Endodermal cell (in vitro differentiated cells): ENCODE measurements at places on chromosomes 6 and 20. TPM values are rescaled to one million over a fixed set of nuclear protein-coding genes. Genes with fewer than 3 reads are reported as not detected.

DNA sequence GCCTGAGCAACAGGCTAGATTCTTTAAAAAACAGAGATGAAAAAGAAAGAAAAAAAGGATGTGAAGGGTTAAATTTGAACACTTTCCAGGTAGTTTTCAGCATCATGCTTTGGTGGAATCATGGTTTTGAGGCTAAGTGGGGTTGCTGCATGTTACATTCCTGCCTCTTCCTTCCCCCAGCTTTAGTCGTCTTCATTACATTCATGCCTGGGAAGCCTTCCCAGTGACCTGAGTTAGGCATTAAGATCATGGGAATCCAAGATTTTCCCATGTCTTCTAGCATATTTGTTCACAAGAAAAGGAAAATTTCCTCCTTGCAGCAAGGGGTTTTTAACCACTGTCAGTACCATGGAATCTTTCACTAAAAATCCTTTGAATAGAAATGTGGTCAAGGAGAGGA, 12.0 kb downstream of the TPX2 start:
- no peaks in the 10 kb centered on the region for H3K27me3 ChIP-seq
- H3K4me3 ChIP-seq = no peak overlapping the region
- DNase-seq = no peak
- H3K27ac ChIP-seq = no peak overlapping the region
- H3K4me1 ChIP-seq = no peaks in the 10 kb centered on the region

- no peaks in the 10 kb centered on the region for H3K27me3 ChIP-seq
- no peaks in the 10 kb centered on the region for H3K36me3 ChIP-seq
- H3K4me1 ChIP-seq = no peaks in the 10 kb centered on the region
- H3K4me3 ChIP-seq = no peak overlapping the region
- DNase-seq = no peak
These were observed 305.7 kb upstream of the FLRT3 start for GRCh38 chr20:14643146-14643545.

GRCh38 chr20:63291811-63292210, 1.2 kb upstream of the COL20A1 start:
- H3K27me3 ChIP-seq = no peaks in the 10 kb centered on the region
- H3K4me1 ChIP-seq = no peaks in the 10 kb centered on the region
- peaks cover 2% of the 10 kb centered on the region for H3K36me3 ChIP-seq
- no peak for DNase-seq

The GPR63 gene
- total RNA-seq = 4.8 and 5.0 TPM in 2 replicates

DNA sequence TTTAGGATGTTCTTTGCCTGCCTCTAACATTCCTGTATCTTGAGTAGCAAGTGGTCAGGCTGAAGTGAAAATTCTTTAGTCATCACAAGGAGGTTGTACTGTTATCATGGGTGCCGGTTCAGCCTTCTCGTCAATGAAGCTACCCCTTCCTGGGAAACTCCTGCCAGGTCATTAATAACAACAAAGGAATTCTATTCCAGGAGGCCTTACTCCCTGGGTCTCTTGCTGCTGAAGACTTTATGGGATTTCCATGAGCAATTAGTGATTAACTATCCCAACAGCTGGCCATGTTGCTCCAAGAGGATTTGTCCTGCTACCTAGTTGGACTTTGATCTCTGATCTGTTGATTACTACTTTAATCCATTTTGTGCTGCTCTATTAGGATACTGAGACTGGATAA, 62.7 kb upstream of the ELOVL5 start:
- peaks cover 6% of the 10 kb centered on the region for H3K4me1 ChIP-seq
- H3K27ac ChIP-seq = no peak overlapping the region
- no peak for DNase-seq
- H3K27me3 ChIP-seq = no peaks in the 10 kb centered on the region
- H3K36me3 ChIP-seq = no peaks in the 10 kb centered on the region

The HDGFL1 gene
- not detected in 3 replicates for total RNA-seq

- H3K27ac ChIP-seq = no peak overlapping the region
- no peak overlapping the region for H3K4me3 ChIP-seq
- DNase-seq = no peak
- H3K36me3 ChIP-seq = no peaks in the 10 kb centered on the region
These were observed 21.6 kb downstream of the KCNK17 start for GRCh38 chr6:39292637-39293036.

GRCh38 chr6:55713436-55713835, 134.4 kb upstream of the HMGCLL1 start:
- no peak overlapping the region for H3K27ac ChIP-seq
- H3K36me3 ChIP-seq = no peaks in the 10 kb centered on the region
- no peaks in the 10 kb centered on the region for H3K27me3 ChIP-seq
- no peak for DNase-seq
- peaks cover 2% of the 10 kb centered on the region for H3K4me1 ChIP-seq

- no peaks in the 10 kb centered on the region for H3K27me3 ChIP-seq
- DNase-seq = no peak
- H3K36me3 ChIP-seq = peaks cover 71% of the 10 kb centered on the region
These were observed 14.5 kb downstream of the RMND1 start for GRCh38 chr6:151437401-151437800.

DNA sequence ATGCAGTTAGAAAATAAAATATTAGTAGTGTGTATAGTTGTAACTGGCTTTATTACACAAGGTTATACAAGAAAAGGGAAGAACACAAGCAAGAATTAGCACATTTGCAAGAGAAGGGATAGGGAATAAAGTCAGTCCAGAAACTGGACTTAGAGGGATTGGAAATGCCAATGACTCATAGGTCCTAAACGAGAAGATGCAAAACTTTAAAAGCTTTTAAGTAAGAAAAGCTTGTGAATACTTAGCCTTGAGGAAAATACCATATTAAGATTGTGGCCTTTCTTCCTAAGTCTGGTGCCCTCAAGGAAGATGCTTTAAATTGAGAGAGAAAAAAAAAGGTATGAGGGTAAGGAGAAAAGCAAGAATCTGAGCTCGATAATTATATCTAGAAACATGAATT, 102.3 kb upstream of the MCHR2 start:
- H3K27ac ChIP-seq = no peak overlapping the region
- no peaks in the 10 kb centered on the region for H3K27me3 ChIP-seq
- DNase-seq = no peak
- H3K4me1 ChIP-seq = no peaks in the 10 kb centered on the region
- no peaks in the 10 kb centered on the region for H3K36me3 ChIP-seq

DNA sequence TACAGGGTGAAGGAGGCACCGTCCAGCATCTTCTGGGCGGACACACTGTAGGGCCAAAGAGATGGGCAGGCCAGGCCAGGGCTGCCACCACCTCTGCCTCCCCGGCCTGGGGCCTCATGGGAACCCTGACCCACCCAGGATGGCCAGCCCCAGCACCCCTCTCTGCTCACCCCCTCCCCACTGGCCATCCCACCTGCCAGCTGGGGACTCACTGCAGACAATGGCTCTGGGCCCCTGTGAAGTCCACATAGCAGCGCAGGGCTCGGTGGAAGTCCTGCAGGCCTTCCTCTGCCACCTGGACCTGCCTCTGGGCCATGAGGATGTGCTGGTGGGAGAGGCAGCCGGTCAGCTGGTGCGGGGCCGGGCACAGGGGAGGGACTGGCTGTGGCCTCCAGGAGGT, 3.6 kb upstream of the C20orf144 start:
- no peak overlapping the region for H3K27ac ChIP-seq
- peaks cover 6% of the 10 kb centered on the region for H3K36me3 ChIP-seq
- DNase-seq = peak; percentile 40
- peaks cover 3% of the 10 kb centered on the region for H3K4me1 ChIP-seq
- no peak overlapping the region for H3K4me3 ChIP-seq

- H3K27ac ChIP-seq = no peak overlapping the region
- H3K4me1 ChIP-seq = no peaks in the 10 kb centered on the region
- H3K27me3 ChIP-seq = no peaks in the 10 kb centered on the region
- H3K36me3 ChIP-seq = no peaks in the 10 kb centered on the region
- no peak for DNase-seq
These were observed 128.6 kb downstream of the SOD2 start for GRCh38 chr6:159564456-159564855.

The MRPS26 gene
- 51.9 to 87.7 TPM (median 86.2 TPM) in 3 replicates for total RNA-seq

GRCh38 chr6:157314705-157315321, 8.5 kb downstream of the TMEM242 start:
- no peak overlapping the region for H3K4me3 ChIP-seq
- no peaks in the 10 kb centered on the region for H3K4me1 ChIP-seq
- DNase-seq = no peak
- peaks cover 52% of the 10 kb centered on the region for H3K36me3 ChIP-seq
- H3K27me3 ChIP-seq = no peaks in the 10 kb centered on the region

The ADTRP gene
- total RNA-seq = 0.29 and 0.32 TPM in 2 replicates

The HLA-F gene
- total RNA-seq = 2.9 to 3.9 TPM (median 3.5 TPM) in 3 replicates

- H3K4me1 ChIP-seq = no peaks in the 10 kb centered on the region
- no peak for DNase-seq
- H3K27ac ChIP-seq = no peak overlapping the region
- H3K27me3 ChIP-seq = no peaks in the 10 kb centered on the region
- no peaks in the 10 kb centered on the region for H3K36me3 ChIP-seq
- no peak overlapping the region for H3K4me3 ChIP-seq
These were observed 162.6 kb downstream of the DNAH8 start for GRCh38 chr6:38877721-38878120.

GRCh38 chr20:8616792-8617191, 452.1 kb upstream of the PLCB4 start:
- H3K27me3 ChIP-seq = no peaks in the 10 kb centered on the region
- H3K4me1 ChIP-seq = no peaks in the 10 kb centered on the region
- H3K4me3 ChIP-seq = no peak overlapping the region

DNA sequence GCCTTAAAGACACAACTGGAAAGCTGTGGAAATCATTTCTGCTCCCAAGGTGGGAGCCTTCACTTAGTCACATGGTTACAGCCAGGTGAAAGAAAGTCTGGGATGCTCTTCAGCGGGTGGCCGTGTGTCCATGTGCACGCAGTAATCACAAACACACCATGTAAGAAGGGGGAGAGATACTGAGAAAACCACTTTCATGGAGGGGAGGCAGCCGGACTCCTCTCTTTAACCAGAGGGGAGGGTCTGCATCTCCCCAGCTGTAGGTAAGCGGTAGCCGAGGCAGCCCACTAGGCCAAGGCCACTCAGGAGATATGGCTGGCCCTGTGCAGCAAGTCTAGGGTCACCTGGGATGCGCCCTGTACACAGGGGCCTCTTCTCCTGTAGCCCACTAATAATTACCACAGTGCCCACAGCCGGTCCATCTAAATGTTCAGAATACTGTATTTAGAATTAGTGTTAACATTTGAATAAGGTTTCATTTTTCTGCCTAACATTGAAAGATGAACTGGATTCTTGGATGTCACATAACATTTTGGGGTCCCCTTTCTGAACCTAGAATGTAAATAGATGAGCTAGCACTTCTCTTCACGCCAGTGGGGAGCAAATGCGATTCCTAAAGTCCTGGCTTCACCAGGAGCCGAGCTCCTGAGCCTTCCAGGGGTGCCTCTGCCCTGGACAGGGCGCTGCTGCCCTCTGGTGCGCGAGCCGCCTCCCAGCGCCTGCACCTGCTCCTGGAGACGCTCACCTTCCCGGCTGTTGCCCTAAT, 15.9 kb downstream of the GPR31 start:
- no peak overlapping the region for H3K27ac ChIP-seq
- peaks cover 3% of the 10 kb centered on the region for H3K4me1 ChIP-seq
- H3K27me3 ChIP-seq = peaks cover 11% of the 10 kb centered on the region
- no peaks in the 10 kb centered on the region for H3K36me3 ChIP-seq
- no peak overlapping the region for H3K4me3 ChIP-seq

DNA sequence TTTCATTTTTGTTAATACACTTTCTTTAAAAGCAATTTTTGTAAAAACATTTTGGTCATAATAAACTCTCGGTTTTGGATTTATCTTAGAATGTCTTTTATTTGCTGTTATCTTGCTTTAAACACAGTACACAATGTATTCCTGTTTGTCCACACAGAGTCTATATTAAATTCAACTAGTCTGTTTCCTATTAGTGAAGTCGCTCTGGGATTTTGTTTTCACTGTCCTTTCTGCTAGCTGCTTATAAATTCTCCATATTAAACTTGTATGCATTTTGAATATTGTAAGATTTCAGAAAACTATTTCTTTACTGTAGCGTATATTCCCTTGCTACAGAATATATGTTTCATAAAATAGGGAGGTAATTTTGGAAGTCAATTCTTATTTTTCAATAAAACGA, 630.2 kb downstream of the HDGFL1 start:
- H3K27ac ChIP-seq = no peak overlapping the region
- no peaks in the 10 kb centered on the region for H3K27me3 ChIP-seq
- no peak overlapping the region for H3K4me3 ChIP-seq

DNA sequence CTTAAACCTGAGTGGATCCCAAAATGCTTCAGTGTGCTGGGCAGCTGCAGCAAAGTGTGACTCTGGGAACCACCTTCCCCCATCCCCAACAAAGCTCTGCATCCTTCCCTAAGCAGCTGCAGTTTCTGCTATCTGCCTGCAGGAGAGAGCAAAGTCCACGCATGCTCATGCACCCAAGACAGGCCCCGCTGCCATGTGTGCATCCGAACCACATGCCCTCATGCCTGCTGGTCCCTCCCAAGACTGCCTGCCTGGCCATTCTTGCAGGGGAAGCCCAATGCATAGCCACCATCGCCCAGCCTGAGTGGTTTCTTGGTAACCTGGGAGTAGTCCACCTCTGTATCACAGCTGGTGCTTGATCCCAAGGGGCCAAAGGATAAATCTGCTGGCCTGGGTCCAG, 94.3 kb upstream of the OLIG3 start:
- no peak overlapping the region for H3K4me3 ChIP-seq
- H3K27ac ChIP-seq = no peak overlapping the region

- DNase-seq = peak; percentile 59
- H3K27me3 ChIP-seq = peaks cover 13% of the 10 kb centered on the region
- no peaks in the 10 kb centered on the region for H3K36me3 ChIP-seq
- no peak overlapping the region for H3K4me3 ChIP-seq
- H3K27ac ChIP-seq = no peak overlapping the region
These were observed 121.5 kb upstream of the FOXQ1 start for GRCh38 chr6:1190366-1190765.

DNA sequence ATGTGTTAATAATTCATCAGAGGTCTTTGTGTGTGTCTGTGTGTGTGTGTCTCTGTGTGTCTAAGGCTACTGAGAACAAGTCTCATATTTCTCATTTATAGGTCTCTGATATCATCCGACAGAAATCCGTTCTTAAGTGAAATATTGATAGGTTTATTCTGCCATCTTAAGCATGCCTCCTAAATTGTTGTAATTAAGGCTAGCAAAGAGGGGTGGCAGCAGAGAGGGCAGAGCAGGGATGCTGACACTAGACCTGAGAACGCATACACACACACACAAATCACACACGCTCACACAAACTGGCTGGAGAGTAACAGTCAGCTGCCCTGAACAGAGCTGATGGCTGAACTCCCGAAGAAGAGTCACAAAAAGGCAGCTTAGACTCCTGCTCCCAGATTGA, 84.9 kb upstream of the LRFN2 start:
- no peaks in the 10 kb centered on the region for H3K4me1 ChIP-seq
- no peaks in the 10 kb centered on the region for H3K27me3 ChIP-seq
- H3K36me3 ChIP-seq = no peaks in the 10 kb centered on the region
- no peak overlapping the region for H3K27ac ChIP-seq
- DNase-seq = peak; percentile 52
